Activated naive CD4-positive, alpha-beta T cell treated with Interleukin-2 at 50 U/mL for 16 hours (primary cell): ENCODE measurements at places on chromosomes 7 and 10.

DNA sequence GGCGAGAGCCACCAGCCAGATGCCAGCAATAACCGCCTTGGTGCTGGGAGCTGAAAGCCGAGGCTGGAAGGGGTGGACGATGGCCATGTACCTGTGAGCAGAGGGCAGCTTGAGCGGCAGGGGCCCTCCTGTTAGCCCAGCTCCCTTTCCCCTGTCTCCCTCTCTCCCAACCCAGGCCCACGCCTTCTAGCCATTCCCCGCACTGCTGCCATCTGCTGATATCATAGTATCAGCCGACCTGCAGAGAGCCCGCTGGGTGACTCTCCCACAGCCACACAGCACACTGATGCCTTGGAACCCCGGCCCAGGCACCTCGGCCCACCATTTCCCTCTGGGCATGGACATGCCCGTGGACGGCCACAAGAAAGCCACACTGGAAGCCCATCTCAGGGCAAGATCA is 1.7 kb downstream of the TACR2 start:
- DNase-seq: no peak

DNA sequence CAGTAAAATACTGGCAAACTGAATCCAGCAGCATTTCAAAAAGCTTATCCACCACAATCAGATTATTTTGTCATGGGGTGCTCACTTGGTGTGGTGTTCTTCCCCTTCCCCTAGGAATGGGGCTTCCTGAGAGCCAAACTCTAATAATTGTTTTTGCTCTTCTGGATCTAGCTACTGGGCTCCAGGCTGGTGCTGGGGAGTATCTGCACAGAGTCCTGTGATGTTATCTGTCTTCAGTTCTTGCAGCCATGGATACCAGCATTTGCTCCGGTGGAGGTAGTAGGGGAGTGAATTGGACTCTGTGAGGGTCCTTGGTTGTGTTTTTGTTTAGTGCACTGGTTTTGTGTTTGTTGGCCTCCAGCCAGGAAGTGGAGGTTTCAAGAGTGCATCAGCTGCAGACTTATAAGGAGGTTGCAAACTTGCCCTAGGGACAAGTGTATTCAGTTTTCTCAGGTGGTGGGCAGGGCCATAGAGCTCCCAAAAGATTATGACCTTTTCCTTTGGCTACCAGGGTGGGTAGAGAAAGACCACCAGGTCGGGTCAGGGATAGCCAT is 308.5 kb upstream of the MAGI2 start:
- no peak for DNase-seq

DNA sequence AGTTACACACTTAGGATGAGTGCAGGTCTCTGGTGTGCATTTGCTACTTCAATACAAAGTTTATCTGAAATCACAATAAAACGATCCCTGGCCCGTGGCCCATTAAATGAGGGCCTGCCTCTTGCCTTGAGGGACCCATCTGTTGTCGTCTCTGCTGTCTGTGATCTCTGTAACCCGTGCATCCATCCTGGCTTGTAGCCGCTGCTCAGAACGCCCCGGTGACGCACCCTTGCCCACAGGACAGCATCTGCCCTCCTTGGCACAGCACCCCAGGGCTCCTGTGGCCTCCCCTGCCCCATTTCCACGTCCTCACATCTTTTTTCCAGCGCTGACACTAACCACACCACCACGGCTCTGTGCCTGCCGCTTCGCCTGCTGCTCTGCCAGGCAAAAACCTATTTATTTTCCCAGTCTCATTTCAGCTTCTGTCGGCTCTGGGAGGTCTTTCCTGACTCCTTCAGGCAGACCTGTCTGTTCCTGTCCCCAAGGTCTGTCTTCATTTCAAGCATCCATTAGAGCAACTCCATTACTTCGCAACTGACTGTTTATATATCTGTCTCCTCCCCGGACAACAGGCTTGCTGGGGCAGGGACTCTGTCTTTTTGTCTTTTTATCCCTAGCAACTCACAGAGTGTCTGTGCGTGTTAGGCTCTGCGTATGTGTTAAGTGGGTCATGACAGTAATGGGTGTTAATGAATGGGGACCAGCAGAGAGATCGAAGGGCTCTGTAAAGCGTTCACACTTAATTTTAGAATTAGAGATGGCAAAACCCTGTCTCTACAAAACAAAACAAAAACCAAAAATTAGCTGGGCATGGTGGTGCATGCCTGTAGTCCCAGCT is 16.4 kb downstream of the CARD11 start:
- DNase-seq: no peak

GRCh38 chr10:30099101-30099500 is 39.7 kb upstream of the JCAD start:
- no peak for DNase-seq

DNA sequence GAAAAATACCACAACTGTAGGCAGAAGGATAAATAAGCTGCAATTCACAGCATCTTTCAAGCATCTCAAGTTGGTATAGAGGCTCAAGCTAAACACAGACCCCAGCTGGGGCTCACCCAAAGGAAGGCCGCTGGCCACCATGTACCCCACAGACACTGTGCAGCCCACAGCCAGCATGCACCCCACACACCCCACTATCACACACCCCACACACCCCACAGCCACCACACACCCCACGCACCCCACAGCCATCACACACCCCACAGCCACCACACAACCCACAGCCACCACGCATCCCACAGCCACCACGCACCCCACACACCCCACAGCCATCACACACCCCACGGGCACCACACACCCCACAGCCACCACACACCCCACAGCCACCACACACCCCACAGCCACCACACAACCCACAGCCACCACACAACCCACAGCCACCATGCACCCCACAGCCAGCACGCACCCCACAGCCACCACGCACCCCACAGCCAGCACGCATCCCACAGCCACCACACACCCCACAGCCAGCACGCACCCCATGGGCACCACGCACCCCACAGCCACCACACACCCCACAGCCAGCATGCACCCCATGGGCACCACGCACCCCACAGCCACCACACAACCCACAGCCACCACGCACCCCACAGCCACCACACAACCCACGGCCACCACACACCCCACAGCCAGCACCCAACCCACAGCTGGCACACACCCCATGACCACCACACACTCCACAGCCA is 214.7 kb downstream of the DNAJB6 start:
- no peak for DNase-seq

- DNase-seq: no peak
Measured at GRCh38 chr10:71837098-71837827, 13.8 kb downstream of the PSAP start.

DNA sequence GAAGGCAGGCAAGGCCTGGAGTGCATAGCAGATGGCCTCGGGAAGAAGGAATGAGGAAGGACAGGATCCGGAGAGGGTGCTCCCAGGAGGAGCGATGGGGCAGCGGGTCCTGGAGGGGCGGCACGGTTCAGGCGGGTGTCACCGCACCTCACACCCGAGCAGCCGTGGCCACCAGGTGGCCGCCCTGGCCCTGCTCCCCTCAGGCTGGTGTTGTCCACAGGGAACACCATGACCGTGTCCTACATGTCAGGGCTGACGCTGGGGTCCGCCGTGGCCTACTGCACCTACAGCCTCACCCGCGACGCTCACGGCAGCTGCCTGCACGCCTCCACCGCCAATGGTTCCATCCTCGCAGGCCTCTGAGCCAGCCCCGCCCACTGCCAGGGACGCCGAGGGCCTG is 19.8 kb downstream of the SLC29A4 start:
- no peak for DNase-seq

- no peak for DNase-seq
Measured at GRCh38 chr10:129898706-129899268, 65.3 kb downstream of the EBF3 start.

- no peak for DNase-seq
Measured at GRCh38 chr10:110348336-110348735, 43.6 kb upstream of the SMNDC1 start.
